ENCODE measurements at places on chromosomes 6 and 20.
A peak's percentile ranks its signal among the peaks of the same experiment; 100 is the strongest.

DNA sequence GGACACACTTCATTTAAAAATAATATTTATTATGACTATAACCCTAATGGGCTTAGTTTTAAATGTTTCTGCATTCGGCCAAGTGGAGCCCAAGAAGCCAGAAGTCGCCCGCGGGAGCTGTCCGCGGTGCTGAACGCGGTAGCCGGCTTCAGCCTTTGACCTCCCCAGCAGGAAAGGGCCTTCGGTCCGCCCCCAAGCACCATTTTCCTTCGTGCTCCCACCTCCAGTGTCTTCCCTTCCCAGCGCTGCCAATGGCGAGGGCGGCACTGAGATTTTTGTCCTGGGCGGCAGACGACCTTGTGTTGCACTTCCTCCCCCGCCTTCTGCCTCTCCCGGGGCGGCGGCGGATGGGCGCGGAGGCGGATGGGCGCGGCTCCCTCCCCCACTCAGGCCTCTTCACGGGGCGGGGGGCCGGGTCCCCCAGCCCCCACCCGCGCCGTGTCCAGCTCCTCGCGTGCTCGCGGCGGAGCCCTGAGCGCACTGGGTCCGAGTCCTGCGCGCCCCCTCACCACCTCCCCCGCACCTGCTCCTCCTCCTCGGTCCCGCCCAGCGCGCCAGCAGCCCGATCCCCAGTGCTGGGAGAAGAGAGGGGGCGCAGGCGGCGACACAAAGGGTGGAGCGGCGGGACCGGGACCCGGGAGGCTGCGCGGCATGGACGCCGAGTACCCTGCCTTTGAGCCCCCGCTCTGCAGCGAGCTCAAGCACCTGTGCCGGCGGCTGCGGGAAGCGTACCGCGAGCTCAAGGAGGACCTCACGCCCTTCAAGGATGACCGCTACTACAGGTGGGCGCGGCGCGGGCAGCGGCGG is 23.6 kb upstream of the TMEM181 start:
- peak; percentile 64 for DNase-seq

DNA sequence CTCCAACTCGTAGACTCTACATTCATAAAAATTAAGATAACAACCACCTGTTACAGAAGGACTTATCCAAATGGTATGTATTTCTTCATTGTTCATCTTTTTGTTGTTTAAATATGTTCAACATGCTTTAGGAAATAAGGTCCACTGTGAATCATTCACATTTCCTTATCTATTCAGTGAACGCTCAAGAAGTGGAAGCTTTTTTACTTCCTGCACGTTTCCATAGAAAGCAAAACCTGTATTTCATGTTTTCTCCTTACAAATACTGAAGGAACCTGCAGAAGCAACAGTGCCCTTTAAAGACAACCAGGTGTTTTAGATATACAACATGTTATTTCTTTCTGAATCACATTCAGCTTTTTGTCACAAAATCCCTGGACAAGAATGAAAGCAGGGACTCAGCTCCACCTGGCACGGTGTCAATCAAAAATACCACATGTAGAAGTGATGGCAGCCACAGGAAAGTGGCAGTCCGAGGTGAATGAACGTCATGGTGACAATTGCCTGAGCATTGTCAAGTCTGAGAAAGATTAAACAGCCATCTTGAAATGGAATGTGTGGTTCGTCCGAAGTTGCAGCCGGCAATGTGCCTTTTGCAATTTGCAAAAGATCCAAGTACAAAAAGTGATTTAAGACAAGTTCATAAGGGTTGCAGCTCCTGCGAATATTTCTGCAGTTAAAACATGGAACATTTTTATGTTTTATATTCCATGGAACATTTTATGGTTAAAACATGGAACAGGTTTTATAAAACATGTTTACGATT is 66.7 kb upstream of the RIPOR2 start:
- no peak for DNase-seq

DNA sequence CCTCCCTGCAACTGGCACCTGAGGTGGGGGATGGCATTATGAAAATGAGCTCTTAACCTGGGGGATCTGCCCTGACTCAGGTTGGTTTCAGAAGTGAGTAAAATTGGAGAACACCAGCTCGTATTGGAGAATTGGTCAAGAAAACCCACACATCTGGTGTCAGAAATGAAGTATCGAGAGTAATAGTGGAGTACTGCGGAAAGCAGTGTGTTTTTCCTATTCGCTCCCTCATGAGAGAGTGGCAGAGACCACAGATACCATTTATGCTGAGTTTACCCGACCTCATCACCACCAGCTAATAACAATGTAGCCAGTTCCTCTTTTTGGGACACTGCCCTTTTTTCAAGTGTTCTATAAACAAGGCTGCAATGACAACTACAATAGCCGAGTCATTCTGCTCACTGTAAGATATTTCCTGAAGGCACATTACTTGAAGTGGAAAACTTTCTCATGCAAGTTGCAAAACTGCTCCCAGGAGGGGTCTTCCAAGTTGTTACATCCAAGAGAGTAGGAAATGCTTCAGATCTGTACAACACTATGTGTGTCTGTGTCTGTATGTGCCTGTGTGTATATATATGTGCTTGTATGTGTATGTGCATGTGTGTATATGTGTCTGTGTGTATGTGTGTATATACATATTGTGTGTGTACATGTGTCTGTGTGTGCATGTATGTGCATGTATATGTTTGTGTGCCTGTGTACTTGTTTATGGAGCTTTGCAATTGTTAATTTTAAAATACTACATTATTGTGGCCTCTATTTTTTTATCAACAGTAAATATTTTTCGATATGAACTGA is 106.0 kb upstream of the CST7 start:
- DNase-seq = no peak

GRCh38 chr6:30799210-30799609 is 54.9 kb upstream of the IER3 start:
- DNase-seq = no peak

- no peak for DNase-seq
These were observed 153.7 kb upstream of the RIPOR2 start for GRCh38 chr6:25089442-25089841.

DNA sequence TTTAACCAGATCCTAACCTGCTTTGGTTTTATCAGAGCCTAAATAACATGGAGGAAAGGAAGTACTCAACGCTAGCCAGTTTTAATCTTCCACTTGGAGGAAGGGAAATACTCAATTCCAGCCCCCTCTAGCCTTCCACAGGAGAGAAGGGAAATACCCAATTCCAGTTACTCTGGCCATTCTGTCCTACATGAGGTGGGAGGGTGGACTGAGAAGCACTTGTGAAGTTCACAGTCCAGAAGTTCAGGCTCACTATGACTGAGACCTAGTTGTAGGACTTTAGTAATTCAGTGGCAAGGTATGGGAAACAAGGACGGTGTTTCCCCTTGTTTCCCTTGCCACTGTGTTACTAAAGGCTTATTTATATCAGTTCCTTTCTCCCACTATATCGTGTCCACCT is 672.0 kb downstream of the RFPL4B start:
- DNase-seq = no peak

GRCh38 chr6:156890627-156891314 is 113.6 kb downstream of the ARID1B start:
- DNase-seq = no peak

DNA sequence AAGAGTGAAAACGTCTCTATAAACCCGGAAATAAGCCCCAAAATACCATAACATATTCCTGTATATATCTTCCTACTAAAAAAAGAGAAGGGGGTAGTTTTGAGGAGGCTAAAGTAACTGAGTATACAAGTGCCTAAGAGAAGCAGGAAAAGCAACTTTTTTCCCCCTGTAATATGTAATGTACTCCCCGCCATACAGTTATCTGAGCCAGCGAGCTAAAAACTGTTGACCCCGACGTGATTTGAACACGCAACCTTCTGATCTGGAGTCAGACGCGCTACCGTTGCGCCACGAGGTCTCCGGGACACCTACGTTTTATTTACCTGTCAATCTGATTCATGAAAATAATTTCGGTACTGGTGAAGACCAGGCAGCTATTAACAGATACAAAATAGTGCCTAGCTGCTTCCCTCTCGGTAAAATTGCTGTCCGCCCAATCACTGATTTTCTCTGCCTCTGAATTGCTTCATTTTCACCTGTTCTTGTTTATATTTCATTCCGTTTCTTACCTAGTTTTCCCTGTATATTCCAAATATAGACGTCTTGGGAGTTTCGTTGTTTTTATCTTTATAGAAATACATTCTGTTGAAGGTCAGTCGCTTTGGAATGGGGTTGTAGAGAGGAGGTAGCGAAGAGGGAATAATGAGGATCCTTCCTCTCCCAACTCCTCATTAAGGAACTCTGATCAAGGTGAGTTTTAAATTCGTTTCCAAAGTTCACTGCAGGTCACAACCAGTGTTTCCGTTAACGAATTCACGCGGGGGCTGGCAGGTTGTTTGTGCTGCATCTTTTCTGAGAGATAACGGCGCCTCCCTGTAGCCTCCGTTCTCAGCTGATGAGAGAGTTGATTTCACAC is 33.6 kb upstream of the BTN3A2 start:
- DNase-seq = peak; percentile 42

- DNase-seq = peak; percentile 75
These were observed 98.1 kb upstream of the VSTM2L start for GRCh38 chr20:37804584-37805566.

GRCh38 chr6:106106276-106107042 is 20.3 kb downstream of the PRDM1 start:
- DNase-seq = no peak

- no peak for DNase-seq
These were observed 6.6 kb upstream of the ULBP2 start for GRCh38 chr6:149935246-149935645.

GRCh38 chr20:57377350-57377749 is 13.8 kb upstream of the RBM38 start:
- DNase-seq = no peak

DNA sequence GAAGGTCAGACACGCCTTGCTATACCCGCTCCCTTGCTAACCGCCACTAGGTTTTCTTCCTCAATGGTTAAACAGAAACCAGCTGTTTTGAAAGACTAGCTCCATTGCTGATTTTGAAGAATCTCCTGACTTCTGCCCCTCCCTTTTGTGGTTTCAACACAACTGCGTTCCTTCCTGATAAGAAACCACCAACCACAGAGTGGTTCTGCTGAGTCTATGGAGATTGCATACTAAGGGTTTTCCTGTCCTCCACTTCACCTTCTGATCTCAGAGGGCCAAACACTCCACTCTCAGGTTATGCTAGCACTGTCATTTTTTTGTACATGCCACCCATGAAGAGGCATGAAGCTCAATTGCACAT is 207.9 kb downstream of the MYLK4 start:
- no peak for DNase-seq

DNA sequence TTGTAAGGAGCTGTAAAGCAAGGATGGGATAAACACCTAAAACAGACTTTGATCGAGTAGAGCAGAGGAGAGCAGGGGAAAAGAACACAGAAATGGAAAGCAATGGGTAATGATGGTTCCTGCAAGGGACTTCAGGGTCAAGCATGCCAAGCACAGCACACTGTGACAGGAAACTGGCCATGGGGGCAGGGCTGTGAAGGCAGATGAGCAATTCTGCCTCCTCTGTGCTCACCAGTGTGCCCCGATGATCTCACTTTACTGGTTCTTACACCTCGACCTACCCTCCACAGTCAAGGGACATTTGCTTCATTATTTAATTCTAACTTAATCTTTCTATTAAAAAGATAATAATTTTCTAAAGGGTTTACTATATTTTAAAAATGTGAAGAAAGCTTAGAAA is 21.6 kb upstream of the MYB start:
- no peak for DNase-seq

DNA sequence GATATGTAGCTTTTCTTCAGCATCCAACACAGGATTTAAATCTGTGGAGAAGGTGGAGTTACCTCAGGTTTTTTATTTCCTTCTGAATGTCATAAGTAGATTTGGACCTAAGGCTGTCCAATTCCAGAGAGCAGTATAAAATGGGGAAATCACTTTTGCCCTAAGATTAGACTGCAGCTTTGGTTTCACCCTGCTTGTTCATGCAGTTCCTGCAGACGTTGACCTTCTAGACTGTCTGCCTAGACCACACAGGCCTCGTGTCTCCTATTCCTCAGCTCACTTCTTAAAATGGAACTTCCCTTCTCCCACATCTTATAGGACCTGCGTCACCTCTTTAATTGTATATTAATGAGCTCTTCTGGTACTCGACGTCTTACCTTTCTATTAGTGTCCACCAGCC is 26.0 kb upstream of the C6orf62 start:
- no peak for DNase-seq

GRCh38 chr6:149122850-149123821 is 194.4 kb upstream of the TAB2 start:
- no peak for DNase-seq

GRCh38 chr20:10466325-10466724 is 31.2 kb downstream of the SLX4IP start:
- no peak for DNase-seq

- DNase-seq = no peak
These were observed 135.5 kb downstream of the MMUT start for GRCh38 chr6:49327571-49327970.
